ENCODE measurements at places on chromosomes 2 and 18. TPM values are rescaled to one million over a fixed set of nuclear protein-coding genes. Genes with fewer than 3 reads are reported as not detected.

NT5DC4 gene
- total RNA-seq = not detected

COL4A3 gene
- not detected for total RNA-seq

CYP1B1 gene
- total RNA-seq = 24.3 TPM

TRIM43 gene
- total RNA-seq = not detected

GRCh38 chr2:129464036-129464435 lies 515.4 kb upstream of the RAB6C start:
- no peak overlapping the region for H3K27ac ChIP-seq
- no peaks in the 10 kb centered on the region for H3K27me3 ChIP-seq
- H3K36me3 ChIP-seq = peaks cover 1% of the 10 kb centered on the region
- H3K4me3 ChIP-seq = no peak overlapping the region
- H3K4me1 ChIP-seq = no peaks in the 10 kb centered on the region
- DNase-seq = no peak

DNA sequence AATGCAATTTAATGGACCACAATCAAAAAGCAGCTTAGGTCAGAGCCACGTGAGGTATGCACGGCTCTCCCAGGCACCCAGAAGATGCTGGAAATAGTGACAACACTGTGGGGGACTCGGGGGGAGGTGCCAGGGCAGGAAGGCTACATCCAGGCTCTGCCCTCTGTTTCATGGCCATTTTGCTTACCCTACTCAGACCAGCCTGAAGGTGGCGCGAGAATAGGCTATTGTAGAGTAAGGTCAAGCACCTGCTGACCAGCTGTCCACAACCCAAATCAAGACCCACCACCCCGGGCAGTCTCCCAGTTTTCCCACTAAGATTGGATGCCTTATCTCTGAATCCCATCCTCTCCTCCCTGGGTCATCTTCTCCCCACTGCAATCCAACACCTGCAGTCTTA lies 115.7 kb downstream of the VIT start:
- H3K36me3 ChIP-seq = no peaks in the 10 kb centered on the region
- H3K27me3 ChIP-seq = no peaks in the 10 kb centered on the region
- peaks cover 5% of the 10 kb centered on the region for H3K4me1 ChIP-seq
- no peak overlapping the region for H3K4me3 ChIP-seq

DNA sequence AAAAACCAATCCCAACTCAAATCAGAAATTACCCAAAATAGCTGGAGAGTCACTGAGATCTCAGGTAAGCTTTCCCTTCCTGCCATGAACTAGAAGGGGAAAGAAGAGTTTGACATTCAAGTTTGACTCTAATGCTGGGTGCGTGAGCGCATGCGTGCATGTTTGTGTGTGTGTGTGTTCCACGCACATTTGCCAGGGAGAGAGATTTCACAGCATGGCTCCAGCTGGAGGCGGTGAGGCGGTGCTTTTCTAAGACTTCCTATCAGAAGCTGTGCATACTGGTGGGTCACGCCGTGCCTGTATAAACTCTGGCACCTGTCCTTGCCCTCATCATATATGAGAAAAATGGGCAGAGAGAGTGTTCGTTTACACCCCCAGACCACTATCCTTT lies 116.2 kb downstream of the MSH2 start:
- H3K36me3 ChIP-seq = no peaks in the 10 kb centered on the region
- DNase-seq = no peak
- no peaks in the 10 kb centered on the region for H3K27me3 ChIP-seq
- H3K4me3 ChIP-seq = no peak overlapping the region

Measured in activated T-cell treated with anti-CD3 and anti-CD28 coated beads, Interleukin-2, amount 50 U/mL, for 72 hours (primary cell).